Liver (tissue), 10 donors: ENCODE measurements at places on chromosomes 5 and 9. TPM values are rescaled to one million over a fixed set of nuclear protein-coding genes. Genes with fewer than 3 reads are reported as not detected.

DNA sequence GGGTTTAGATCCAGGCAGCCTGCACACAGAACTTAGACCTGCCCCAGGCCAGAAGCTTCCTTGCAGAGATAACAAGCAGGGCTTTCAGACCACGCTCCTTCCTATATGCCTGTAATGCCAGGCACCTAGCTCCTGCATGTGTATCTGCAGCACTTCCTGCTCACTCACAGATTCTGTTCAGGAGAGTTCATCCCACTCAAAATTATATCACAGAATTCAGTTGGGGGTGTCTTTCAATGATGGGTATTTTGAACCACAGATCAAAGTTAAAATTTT is 105.8 kb downstream of the SGCD start:
- no peak for DNase-seq
- H3K27ac ChIP-seq: no peak overlapping the region
- no peaks in the 10 kb centered on the region for H3K4me1 ChIP-seq
- no peaks in the 10 kb centered on the region for H3K27me3 ChIP-seq
- no peak overlapping the region for H3K4me3 ChIP-seq
- H3K36me3 ChIP-seq: no peaks in the 10 kb centered on the region

DNA sequence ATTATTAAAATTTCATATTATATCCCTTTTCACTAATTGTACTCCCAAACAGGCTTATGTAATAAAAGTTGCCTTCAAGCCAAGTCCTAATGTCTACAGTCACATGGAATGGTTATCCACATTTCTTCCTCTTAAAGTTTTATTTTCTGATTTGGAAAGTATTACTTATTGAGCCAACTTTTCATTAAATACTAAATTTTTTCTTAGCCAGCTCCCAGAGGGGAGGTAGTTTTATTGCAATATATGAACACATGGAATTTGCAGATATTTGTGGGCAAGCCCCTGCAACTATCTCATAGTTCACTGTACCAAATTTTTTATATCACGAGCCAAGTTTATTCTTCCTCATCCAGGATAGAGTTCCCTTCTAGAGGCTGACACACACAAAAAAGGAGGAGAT is 332.8 kb upstream of the PTGER4 start:
- H3K4me3 ChIP-seq: no peak overlapping the region
- H3K27ac ChIP-seq: no peak overlapping the region
- H3K27me3 ChIP-seq: no peaks in the 10 kb centered on the region

- no peaks in the 10 kb centered on the region for H3K4me1 ChIP-seq
- H3K4me3 ChIP-seq: no peak overlapping the region
- no peak for DNase-seq
- no peaks in the 10 kb centered on the region for H3K27me3 ChIP-seq
- no peak overlapping the region for H3K27ac ChIP-seq
- H3K36me3 ChIP-seq: no peaks in the 10 kb centered on the region
Measured at GRCh38 chr5:51172903-51173626, 210.2 kb upstream of the ISL1 start.

DNA sequence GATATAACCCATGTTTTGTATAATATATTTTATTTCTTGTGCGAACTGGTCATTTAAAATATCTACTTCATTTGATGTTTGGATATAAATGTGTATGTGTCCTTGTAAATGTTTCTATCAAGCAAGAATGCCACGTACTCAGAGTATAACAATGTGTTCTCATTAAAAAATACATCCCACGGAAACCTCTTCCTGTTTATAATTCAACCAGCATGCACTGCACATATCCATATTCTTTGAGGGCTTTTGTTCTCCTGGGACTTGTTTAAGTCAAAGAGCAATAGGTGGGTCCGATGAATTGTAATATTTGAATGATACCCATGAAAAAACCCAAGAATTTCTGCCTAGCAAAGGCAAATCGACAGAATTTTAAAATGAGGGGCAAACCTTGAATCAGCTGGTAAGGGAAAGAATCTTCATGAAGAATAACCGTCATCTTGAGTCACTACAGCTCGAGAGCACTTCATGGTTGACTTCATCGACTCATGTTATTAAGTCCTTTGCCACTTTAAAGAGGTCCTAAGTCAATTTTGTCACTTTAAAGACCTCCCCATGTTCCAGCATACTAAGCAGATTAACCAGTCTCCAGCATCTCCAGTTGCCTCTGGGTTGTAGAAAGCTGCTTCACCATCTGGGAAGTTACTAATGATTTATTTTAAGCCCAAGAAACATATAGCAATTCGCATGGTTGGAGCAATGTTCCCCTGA is 80.6 kb downstream of the NPR3 start:
- no peaks in the 10 kb centered on the region for H3K36me3 ChIP-seq
- no peak for DNase-seq
- H3K27ac ChIP-seq: no peak overlapping the region
- no peak overlapping the region for H3K4me3 ChIP-seq
- H3K4me1 ChIP-seq: no peaks in the 10 kb centered on the region

DNA sequence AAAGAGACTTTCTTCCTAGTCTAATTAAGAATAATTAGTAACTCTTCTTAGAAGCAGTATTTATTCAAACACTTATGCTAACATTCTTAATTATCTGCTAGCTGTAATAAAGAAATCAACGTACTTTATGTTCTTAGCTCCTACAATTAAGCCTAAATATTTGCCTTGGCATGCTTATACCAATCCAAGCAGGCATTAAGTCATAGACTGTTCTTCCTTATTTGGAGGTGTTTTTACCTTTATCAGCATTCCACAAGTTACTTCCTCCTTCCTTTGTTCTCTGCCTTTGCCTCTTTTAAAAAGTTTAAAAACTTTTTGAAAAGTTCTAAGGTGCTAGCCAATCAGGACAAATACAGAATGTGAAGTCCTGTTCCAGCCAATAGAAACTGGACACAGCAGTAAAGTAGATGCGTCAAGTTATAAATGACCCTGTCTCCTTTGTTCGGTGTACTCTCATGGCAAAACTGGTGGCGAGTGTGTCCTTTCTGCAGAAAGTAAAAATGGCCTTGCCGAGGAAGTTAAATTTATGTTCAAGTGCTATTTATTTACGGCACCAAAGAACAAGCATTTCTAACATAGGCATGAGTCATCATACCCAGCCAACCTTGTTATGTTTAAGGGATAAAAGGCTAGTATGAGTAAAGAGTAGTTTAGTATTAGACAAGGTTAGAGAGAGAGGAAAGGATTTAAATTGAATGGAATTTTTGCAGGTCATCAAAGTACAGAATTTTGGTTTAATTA is 58.6 kb downstream of the GPBP1 start:
- H3K4me1 ChIP-seq: no peaks in the 10 kb centered on the region
- H3K27ac ChIP-seq: no peak overlapping the region
- no peaks in the 10 kb centered on the region for H3K27me3 ChIP-seq
- DNase-seq: no peak
- no peak overlapping the region for H3K4me3 ChIP-seq
- no peaks in the 10 kb centered on the region for H3K36me3 ChIP-seq

Gene PRDM9
- not detected for total RNA-seq
